ENCODE measurements at places on chromosomes 13 and 19.

DNA sequence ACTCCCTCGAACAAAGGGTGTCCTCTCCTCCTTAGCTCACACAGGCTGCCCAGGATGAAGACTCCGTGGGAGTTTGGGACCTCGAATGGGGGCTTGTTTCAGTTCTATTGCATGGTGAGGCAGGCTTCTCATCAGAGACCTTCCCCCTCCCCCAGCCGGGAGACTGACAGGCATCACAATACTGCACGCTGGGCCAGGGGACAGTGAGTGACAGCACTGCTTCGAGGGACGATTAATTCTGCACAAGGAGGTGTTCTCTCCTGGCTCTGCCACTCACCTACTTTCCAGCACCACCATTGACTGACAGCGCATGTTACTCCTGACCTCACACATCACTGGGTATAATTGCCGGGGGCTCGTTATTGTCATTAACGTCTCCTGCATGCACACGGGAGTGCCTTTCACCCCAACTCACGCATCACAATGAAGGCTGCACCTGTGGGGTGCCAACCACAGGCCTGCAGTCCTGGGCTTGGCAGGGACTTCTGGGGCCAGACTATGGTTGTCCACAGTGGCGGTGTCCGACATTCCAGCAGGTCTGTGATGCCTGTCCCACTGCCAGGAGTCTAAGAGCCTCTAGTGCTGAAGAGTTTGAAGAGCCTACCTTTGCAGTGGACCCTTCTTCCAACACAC, 412.2 kb upstream of the TSHZ3 start:
- DNase-seq = no peak

GRCh38 chr13:76383676-76384461, 502.3 kb downstream of the KCTD12 start:
- DNase-seq = peak; percentile 67

GRCh38 chr19:30923621-30924020, 425.6 kb downstream of the TSHZ3 start:
- no peak for DNase-seq

DNA sequence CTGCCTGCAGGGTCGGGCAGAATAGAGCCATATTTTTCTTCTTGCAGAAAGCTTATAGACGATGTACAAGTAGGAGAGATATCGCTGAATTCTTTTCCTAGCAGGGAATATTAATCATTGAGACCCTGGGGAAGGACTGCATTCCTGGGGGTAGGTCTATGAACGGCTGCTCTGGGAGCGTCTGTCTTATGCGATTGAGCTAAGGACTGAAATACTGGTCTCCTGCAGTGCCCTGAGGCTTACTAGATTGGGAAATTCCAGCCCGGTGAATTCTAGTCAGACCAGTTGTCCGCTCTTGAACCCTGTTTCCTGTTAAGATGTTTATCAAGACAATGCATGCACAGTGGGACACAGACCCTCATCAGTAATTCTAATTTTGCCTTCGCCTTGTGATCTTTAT, 59.8 kb upstream of the UBAC2 start:
- DNase-seq = no peak
